Amygdala (tissue), 56 donors: ENCODE measurements at places on chromosomes 2 and 18.

- no peak for DNase-seq
These were observed 463.3 kb upstream of the CELF4 start for GRCh38 chr18:38028946-38029345.

DNA sequence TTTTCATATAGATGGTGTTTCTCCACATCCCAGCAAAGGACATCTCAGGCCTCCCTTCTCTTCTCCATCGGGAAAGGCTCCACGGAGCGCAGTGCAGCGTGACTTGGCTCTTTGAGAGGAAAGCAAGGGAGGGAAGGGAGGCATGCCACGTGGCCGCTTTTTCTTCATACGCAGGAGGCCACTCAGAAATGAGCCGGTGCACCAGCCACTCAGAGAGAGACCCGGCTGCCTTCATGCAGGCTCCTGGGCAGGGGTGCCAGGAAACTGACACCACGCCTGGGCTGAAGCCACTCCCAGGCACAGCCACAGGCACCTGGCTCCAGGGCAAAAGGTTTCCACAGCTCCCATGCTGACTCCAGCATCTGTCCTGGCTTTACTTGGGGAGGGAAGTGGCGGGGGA is 11.1 kb upstream of the LOXHD1 start:
- DNase-seq = no peak

DNA sequence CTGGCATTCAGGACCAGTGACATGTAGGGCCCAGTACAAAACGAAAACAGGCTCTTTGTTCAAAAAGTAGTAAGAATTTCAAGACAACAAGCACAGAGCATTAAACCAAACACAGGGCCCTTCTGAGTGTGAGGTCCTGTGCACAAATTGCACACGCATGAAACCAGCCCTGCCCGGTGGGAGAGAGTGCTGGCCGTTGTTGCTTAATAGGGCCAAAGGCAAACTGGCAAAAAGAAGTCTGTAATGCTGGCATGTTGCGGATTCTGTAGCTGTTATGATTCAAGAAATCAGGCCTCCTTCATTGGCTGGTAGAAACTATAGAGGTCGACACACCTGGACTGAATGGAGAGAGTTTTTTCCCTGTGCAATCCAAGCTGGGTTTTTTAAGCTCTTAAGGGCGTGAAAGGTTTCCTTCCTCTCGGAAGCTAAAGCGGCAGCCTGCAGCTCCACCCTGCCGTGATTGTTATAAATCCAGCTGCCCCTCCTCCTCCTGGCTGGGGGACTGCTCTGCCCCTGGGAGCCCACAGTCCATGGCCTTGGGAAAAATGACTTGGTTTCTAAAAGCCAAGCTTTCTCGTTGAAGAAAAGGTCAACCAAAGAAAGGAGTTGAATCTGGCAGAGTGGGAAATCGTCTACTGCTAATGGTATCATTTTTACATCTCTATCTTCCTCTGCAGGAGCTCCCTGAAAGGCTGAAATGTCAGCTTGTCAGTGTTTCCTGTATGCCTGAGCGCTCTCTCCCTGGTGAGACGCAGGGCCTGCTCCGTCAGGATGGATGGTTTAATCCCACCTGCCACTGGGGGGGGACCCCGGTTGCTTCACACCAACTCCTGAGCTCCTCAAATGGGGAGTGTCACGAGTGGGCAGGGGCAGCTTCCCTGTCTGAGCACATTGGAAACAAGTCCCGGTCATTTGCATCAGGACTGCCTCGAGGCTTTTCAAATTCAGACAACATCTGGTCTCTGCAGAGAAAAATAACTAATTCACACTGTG is 143.6 kb downstream of the ALPK2 start:
- no peak for DNase-seq

DNA sequence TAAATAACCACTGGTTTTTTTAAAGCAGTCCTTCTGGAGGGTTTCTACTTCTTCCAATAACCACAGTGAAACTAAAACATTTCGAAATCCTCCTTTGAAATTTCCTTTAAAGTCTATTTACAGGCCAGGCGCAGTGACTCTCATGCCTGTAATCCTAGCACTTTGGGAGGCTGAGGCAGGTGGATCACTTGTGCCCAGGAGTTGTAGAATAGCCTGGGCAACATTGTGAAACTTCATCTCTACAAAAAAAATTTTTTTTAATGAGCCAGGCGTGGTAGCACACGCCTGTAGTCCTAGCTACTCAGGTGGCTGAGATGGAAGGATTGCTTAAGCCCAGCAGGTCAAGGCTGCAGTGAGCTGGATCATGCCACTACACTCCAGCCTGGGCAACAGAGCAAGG is 15.2 kb downstream of the KIDINS220 start:
- DNase-seq = no peak

GRCh38 chr2:241991299-241991698 is 121.8 kb downstream of the RTP5 start:
- DNase-seq = no peak

GRCh38 chr2:1988049-1988448 is 243.7 kb upstream of the PXDN start:
- DNase-seq = no peak

GRCh38 chr2:38528008-38528442 is 74.7 kb downstream of the HNRNPLL start:
- DNase-seq = peak; percentile 52

GRCh38 chr2:73063909-73064875 is 7.3 kb downstream of the SFXN5 start:
- DNase-seq = no peak

GRCh38 chr2:221501210-221501882 is 70.8 kb downstream of the EPHA4 start:
- no peak for DNase-seq

- no peak for DNase-seq
These were observed 128.0 kb downstream of the EPHA4 start for GRCh38 chr2:221444106-221444505.

DNA sequence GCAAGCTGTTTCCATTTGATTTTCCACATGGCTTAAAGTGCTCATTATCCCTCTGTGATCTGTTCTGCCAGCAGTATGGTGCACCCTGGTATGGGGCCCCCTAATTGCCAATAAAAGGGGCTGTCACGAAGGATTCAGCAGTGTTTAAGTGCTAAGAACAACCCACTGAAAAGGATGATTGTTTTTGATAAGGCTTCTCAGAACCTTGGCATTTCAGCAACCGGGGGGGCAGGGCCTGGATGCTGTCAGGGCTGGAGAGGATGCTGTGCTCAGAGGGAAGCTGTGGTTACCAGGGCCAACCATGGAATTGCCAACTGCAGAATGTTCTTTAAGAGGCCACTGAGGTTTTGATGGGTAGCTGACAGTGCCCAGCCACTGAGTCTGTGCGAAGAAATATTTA is 117.8 kb downstream of the CTIF start:
- DNase-seq = no peak

DNA sequence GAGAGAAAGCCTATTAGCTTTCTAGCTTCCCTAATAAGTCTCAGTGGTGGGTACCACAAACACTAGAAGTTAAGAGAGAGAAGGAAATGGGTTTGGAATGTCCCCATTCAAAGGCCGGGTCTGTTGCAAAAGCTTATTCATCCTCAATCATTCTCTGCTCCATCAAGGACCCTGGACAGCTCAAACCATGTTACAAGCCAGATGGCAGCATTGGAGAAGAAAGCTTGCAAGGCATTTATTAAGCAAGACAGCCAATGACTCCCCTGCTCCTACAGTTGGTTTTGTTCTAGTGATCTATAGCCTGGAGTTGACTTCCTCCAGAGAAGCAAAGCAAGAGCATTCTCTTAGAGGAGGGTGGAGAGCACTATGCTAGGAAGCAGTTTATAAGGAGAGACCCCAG is 86.9 kb upstream of the LMAN1 start:
- DNase-seq = no peak

DNA sequence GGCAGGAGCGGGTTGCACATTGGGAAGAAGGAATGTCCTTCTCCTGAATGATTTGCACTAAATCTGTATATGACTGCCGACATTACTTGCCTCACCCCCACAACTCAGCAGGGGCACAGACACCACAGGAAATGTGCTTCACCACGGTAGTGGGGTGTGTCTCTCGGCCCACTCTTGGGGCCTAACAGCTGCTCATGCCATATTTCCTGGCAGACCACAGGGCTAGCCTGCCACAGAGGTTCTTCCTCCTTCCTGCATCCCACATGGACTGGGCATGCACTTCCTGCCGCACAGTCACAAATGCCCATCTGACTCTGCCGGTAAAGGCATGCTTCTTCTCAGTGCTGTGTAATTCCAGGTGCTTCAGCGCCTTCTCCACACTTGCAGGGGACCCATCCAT is 10.3 kb upstream of the PAPOLG start:
- no peak for DNase-seq

GRCh38 chr2:217821536-217822147 is 181.2 kb downstream of the TNS1 start:
- no peak for DNase-seq

GRCh38 chr2:238965371-238966071 is 117.6 kb downstream of the TWIST2 start:
- DNase-seq = no peak

GRCh38 chr2:100395532-100396350 is 21.7 kb downstream of the CHST10 start:
- no peak for DNase-seq

GRCh38 chr18:30132959-30133358 is 909.6 kb downstream of the DSC3 start:
- no peak for DNase-seq

DNA sequence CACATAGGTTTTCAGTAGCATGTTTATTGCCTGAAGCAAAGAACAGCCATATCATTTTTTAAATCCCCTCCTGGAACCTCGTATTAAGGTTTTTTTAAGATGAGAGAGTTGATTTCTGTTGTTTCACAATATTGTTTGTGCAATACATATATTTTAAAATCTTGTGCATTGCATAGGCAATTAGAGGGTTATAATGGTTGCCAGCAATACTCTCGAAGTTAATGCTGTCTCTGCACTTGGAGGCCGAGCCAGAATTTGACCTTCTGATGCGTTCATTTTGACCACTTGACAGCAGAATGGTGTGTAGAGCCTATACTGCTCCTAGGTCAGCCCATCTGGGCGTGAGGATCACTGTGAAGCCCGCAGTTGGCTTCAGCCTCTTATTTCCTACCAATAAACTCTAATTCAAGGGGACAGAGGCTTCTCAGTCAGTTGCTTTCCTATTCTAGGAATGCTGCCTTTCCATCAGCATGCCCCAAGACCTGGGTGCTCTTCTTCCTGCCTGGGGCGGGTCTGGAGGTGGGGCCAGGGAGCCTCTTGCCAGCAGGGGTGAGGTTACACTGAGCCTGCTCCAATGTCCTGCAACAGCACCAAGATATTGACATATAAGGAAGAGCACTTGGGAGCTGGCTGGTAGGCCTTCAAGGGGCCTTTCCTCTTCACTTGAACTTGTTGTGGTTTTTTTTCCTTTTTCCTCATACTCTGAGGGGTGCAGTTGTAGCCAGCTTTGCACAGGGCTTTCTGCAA is 91.4 kb upstream of the BCL2L11 start:
- no peak for DNase-seq

DNA sequence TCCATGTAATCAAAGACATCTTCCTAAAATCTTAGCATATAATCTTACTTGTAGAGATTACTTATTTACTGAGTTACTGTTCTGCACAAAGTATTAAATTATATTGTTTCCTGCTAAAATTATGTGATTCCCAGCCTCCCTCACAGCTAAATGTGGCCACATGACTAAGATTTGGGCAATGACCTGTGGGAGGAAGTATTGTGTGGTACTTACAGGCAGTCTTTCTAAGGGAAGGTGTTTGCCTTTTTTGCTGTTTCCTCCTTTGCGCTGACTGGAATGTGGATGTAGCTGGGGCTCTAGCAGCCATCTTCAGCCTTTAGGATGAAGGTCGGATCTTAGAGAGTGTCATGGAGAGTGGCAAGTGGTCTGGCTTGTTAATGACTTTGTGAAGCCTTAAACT is 146.3 kb upstream of the APCDD1 start:
- DNase-seq = no peak

DNA sequence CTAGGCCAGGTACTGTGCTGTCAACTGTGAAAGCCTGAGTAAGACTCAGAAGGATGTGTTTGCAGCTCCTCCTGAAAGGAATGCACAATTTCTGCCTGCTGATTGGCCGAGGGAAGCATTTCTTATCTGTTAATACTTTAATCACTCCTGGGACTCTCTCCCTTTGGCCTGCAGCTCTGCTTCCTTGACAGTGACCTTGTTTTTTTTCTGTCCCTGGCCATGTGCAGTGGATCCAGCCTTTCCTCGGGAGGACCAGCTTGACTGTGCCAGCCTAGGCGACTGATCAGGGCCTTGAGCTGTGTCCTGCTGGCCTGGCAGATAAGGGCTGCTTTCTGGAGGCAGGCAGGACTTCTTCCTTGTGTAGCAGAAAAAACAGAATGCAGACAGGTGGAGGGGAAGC is 10.0 kb downstream of the RNF144A start:
- DNase-seq = no peak

DNA sequence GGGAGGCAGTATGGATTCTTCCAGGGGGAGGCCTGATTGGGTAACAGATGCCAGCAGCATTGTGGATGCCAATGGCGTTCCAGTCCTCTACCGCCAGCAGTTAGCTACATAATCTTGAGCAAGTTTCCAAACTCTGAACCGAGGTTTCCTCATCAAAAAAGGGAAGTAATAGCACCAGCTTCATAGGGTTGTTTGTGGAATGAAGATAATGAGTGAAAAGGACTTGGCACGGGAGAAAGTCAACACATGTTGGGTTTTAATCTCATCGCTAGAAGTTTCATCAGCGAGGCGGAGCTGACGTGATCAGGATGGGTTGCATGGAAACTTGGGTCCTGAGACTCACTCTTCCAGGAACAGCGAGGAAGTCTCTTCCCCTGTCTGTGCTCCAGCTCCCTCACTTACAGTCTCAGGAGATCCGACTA is 266.7 kb downstream of the SH3BP4 start:
- no peak for DNase-seq

DNA sequence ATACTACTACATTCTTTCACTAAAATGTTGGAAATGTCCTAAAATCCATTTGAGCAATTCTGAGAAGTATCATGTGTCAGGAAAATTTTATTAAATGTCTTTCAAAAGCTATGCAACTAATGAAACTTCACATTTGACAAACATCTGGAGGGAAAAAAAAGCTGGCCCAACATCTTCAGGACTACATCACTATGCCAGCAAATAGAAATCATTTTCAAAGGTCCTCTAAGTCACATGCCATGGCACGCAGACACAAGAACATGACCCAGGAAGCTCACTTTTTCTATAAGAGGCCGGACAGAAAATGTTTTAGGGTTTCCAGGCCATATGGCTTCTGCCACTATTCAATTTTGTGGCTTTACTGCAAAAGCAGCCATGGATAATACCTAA is 11.6 kb downstream of the KANSL3 start:
- no peak for DNase-seq

GRCh38 chr18:23311351-23312121 is 141.6 kb upstream of the RIOK3 start:
- DNase-seq = no peak

- no peak for DNase-seq
These were observed 212.0 kb upstream of the MGAT5 start for GRCh38 chr2:134041877-134042276.

- no peak for DNase-seq
These were observed 111.0 kb upstream of the MAP3K20 start for GRCh38 chr2:172964511-172965139.

GRCh38 chr2:46970334-46971288 is 55.0 kb upstream of the MCFD2 start:
- no peak for DNase-seq

- DNase-seq = no peak
These were observed 147.5 kb downstream of the NCKAP5 start for GRCh38 chr2:133420788-133421187.

- no peak for DNase-seq
These were observed 181.9 kb upstream of the DLGAP1 start for GRCh38 chr18:4636967-4637366.
